ENCODE measurements at places on chromosomes 3 and 15.
A peak's percentile ranks its signal among the peaks of the same experiment; 100 is the strongest.

GRCh38 chr3:51385621-51386091 is 565 bp downstream of the MANF start:
- DNase-seq: no peak

DNA sequence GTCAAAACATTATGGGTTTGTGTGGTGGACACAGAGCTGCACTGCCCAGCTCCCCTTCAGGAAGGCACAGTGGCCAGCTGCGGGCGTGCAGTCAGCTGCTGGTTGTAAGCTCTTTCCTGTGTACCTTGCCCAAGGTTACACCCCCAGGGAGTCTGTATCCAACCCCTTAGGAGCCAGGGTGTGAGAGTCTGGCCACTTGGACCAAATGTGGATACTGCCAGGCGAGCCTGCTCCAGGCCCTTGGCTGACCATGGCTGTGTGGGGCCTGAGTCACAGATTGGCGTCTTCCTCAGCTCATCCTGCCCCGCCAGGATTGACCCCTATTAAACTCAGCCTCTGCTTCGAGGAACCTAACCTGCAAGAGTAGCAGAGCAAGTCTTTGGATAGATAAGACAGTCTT is 56.9 kb downstream of the ABHD5 start:
- DNase-seq: no peak

GRCh38 chr15:48393645-48394506 is 62.6 kb downstream of the DUT start:
- DNase-seq: peak; percentile 71

- no peak for DNase-seq
These were observed 13.2 kb downstream of the IL1RAP start for GRCh38 chr3:190526787-190527762.

DNA sequence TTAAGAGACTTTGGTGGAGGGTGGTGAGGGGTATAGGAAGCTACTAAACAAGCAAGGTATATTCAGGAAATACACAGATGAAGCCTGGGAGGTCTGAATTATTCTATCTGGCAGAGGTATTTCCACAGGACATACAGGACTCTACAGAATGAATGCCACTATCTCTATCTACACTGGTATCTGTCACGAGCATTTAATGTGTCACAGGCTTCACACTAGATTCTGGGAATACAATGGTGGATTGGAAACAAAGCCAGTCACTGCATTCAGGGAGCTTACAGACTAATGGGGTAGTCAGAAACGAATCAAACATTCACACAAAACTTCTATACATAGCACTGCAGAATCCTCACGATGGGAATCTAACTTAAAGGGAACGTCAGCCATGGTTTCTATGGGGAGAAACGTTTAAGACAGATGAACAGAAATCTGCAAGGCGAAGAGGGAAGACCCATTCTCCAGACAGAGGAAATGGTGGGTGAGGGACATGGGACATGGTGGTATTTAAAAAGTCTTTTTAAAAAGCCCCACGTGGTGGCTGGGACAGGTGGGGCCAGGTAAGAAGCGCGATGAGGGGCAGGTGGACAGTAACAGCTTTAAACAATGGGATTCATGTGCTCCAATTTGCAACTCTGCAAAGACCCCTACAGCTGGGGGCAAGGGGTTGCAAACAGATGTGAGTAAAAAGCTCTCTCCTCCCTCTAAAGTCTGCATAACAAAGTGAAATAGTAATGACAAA is 16.5 kb downstream of the LRIG1 start:
- no peak for DNase-seq

- no peak for DNase-seq
These were observed 72.6 kb upstream of the ALDH1A3 start for GRCh38 chr15:100807028-100807427.

- DNase-seq: no peak
These were observed 13.7 kb downstream of the PAK6 start for GRCh38 chr15:40252438-40253166.

- peak; percentile 29 for DNase-seq
These were observed 44.1 kb downstream of the UMPS start for GRCh38 chr3:124774327-124774718.

- no peak for DNase-seq
These were observed 22.3 kb upstream of the CBLB start for GRCh38 chr3:105891101-105891500.

GRCh38 chr3:53089511-53089910 is 40.7 kb downstream of the RFT1 start:
- DNase-seq: no peak

- DNase-seq: no peak
These were observed 773.8 kb downstream of the MECOM start for GRCh38 chr3:168889666-168890065.

- DNase-seq: peak; percentile 2
These were observed 575.1 kb downstream of the EPHA3 start for GRCh38 chr3:89682556-89682955.

DNA sequence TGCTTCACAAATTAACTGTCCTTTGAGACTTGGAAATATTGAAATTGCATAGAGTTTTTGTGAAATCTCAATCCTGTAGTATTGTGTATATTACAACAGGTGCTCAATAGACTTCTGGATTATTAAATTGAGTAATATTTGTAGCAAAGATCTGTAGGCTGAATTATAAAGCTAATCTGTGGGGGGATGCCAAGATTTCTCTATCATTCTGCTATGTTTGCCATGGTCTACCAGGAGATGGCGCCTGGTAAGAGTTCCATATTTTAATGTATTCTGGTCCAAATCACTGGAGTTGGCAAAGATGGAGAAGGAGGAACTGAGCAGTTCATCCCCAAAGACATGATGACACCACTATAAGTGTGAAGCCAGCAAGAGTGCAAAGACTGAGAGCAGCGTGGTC is 340.9 kb upstream of the TPRG1 start:
- DNase-seq: peak; percentile 13

DNA sequence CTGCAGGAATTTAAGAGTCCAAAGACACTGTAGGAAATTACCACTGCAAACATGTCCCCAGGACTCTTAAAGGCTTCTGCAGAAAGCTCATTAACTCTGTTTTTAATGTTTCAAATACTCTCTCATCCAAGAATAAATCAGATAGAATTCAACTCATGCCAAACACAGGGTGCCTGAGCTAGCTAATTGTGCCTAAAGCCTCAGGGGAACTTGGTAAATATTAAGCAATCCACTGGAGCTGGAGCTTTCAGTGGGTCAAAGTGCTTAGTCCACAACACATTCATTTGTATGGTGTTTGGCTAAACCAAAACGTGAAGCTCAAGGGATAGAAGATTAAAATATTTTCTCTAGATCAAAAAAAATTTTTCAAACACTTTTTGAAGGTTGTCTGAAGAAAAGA is 131.4 kb downstream of the THRB start:
- no peak for DNase-seq

DNA sequence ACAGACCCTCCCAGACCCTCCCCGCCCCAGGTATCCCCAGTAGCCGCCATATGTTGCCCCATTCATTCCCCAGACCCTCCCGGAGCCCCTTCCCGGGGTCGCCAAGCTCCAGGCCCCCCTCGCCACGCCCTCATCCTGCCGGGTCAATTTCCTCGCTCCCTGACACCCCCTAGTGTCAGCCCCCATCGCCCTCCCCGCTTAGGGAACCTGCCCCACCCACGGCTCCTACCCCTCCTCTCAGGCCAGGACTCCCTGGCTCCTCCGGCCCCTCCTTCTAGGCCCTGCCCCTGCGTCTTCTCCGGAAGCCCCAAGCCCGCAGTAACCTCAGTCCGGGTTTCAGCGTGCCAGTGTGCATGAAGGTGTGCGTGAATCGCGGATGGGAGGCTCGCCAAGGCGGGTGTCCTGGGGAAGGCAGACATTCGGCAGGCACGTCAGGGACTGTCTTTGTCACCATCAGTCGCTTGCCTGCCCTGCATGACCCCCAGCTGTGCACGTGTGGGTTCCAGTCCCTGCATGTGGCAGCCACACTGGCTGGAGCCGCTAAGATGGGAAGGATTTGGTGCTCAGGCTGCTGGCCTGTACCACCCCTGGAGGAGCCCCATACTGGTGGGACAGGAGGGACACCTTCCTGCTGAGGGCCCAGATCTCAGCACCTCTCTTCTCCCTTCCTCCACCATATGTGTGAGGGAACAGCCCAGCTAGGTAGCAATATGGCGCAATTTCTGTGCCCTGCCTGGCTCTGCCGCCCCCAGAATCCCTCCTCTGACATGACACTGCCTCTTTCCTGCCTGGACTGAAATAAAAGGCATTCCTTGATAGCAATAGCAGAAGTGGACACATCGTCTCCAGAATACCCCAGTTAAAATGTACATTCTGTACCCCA is 693 bp downstream of the DISP2 start:
- peak; percentile 90 for DNase-seq

DNA sequence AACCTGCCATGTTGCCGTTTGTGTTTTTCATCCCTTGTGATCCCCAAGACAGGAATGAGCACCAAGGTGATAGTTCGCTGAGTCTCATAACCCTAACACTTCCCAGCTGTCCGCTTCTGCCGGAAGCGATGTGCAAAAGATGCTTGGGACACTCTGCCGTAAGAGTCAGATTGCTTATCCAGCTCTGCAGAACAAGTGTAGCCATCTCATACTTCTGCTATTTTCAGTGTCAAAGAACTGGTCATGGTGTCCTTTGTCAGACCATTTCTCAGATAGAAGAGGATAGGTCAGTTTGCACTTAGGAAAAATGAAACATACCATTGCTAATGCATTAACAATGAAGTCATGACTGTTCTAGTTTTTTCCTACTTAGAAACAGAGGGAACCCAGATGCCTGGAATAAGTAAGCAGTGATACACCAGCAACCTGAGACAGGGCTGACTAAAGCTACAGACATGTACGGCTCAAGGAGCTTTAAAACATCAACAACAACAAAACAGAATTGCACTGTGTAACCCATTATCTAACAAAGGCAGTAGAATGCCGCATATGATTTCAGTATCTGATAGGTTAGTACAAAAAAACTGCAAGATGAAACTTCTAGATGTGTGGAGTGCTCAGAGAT is 134.0 kb upstream of the IL12A start:
- no peak for DNase-seq

DNA sequence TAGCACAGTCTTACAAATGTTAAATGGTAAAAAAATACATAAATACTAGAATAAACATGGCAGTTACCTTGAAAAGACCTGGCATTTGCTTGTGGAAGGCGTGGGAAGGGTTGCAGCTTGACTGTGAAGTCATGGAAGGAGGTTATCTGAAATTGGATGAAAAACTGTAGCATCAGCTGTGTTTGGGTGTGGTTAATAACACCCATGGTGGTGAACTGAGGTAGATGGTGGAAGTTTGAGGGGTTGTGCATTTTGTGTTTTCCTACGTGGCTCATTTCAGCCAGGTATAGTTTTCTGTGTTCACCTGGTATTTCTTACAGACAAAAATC is 46.5 kb downstream of the PSMD6 start:
- no peak for DNase-seq

DNA sequence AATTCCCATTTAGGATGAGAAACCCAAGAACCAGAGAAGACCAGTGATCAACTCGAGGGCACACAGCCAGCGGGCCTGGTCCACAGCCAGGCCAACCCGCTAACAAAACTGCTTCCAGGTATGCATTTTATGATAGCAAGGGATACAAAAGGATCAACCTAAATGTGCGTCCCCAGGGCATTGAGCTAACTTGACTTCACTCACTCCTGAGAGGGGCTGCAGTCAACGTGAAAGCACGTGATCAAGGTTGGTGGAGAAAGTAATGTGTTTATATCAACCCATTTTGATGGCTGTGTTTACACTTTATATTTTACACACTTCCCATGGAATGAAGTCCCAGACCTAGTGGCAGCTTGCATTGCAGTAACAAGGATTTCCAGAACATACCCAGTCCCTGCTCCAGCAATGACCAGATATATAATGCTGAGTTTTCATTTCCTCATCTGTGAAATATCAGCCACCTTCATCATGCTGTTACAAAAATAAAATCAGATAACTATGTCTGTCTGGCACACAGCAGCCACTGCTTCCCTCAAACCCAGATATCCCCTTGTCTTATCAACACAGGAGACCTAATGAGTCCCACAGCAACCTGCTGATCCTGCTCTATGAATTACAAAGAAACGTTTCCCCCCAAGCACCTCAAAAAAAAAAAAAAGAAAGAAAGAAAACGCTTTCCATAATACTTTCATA is 2.0 kb downstream of the KLHL6 start:
- DNase-seq: no peak

GRCh38 chr15:66654739-66655375 is 47.2 kb upstream of the SMAD6 start:
- no peak for DNase-seq

- DNase-seq: no peak
These were observed 200.1 kb upstream of the ZNF717 start for GRCh38 chr3:75985432-75985831.

- DNase-seq: no peak
These were observed 440.7 kb upstream of the ARHGEF26 start for GRCh38 chr3:153680526-153680925.

DNA sequence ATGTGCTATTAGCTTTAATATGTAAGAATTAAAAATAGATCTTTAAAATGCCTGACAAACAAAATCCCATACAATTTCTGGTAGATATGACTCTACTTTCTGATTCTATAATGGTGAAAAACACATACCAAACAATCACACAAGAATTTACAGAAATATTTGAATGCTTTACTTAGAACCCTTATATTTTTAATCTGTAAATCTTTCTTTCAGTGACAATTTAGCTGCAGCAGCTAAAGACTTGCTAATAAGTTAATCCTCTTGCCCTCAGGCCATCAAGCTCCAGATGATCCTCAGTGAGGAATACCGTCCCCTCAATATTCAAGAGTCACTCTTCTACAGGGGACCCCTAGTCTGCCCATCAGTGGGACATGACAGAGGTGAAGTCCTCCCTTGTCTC is 55.6 kb downstream of the C3orf80 start:
- DNase-seq: peak; percentile 68

GRCh38 chr15:100941536-100941935 is 22.4 kb downstream of the LRRK1 start:
- DNase-seq: no peak

GRCh38 chr3:59922192-59922591 is 872.4 kb upstream of the CFAP20DC start:
- no peak for DNase-seq

- no peak for DNase-seq
These were observed 883 bp downstream of the RTP4 start for GRCh38 chr3:187369089-187369447.

DNA sequence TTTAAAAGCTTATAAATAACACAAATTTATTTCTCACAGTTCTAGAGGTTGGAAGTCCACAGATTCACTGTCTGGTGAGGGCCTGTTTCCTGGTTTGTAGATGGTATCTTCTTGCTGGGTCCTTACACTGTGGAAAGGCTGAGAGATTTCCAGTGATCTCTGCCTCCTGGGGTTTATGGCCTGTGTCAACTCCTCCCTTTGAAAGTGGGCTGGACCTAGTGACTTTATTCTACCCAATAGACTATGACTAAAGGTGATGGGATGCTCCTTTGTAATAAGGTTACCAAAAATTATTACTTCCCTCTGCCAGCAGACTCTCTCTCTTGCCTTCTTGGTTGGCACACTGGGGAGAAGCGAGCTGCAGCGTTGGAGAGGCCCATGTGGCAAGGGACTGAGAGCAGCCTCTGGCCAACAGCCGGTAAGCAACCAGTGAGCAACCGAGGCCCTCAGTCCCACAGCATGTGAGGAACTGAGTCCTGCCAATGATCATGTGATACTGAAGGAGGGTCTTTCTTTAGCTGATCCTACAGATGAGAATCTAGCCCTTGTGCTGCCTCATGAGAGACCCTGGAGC is 14.0 kb upstream of the COPG1 start:
- DNase-seq: no peak

GRCh38 chr15:72285927-72286516 is 13.7 kb upstream of the PARP6 start:
- peak; percentile 77 for DNase-seq

GRCh38 chr15:85726454-85726853 is 68.3 kb downstream of the KLHL25 start:
- DNase-seq: no peak

- no peak for DNase-seq
These were observed 22.6 kb upstream of the BSN start for GRCh38 chr3:49531715-49532114.

GRCh38 chr3:186828340-186828739 is 14.2 kb upstream of the ADIPOQ start:
- DNase-seq: peak; percentile 38

Measured in NCI-H82 (cell line).